Stomach (tissue), 19 donors: ENCODE measurements at places on chromosomes 5 and 9. TPM values are rescaled to one million over a fixed set of nuclear protein-coding genes. Genes with fewer than 3 reads are reported as not detected.
A peak's percentile ranks its signal among the peaks of the same experiment; 100 is the strongest.

GRCh38 chr5:38468202-38468673 is 88.2 kb downstream of the LIFR start:
- no peak overlapping the region for H3K4me3 ChIP-seq
- H3K27me3 ChIP-seq, result peaks cover 6% of the 10 kb centered on the region
- peaks cover 53% of the 10 kb centered on the region for H3K4me1 ChIP-seq
- H3K36me3 ChIP-seq, result no peaks in the 10 kb centered on the region
- H3K27ac ChIP-seq, result no peak overlapping the region
- DNase-seq, result peak; percentile 41

- H3K4me1 ChIP-seq, result no peaks in the 10 kb centered on the region
- H3K4me3 ChIP-seq, result no peak overlapping the region
- DNase-seq, result no peak
- H3K36me3 ChIP-seq, result no peaks in the 10 kb centered on the region
- no peaks in the 10 kb centered on the region for H3K27me3 ChIP-seq
Measured at GRCh38 chr9:89649039-89649691, 44.4 kb downstream of the GADD45G start.

DNA sequence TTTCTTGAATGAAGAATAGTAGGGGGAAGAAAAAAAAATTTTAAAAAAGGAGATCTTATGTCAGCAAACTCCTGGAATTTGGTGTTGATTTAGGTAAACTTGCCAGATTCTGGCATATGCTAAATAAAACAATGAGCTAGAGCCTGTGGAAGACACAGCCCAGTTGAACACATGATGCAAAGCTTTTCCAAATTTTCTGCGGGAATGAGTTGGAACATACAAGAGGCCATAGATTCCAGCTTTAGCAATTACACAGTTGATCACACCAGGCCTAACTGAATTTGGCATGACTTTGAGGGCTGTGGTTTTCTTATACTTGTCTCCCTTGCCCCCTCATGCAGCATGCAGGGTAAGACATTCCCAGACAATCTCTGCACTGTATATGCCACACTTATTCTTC is 297.0 kb downstream of the SH3GL2 start:
- no peaks in the 10 kb centered on the region for H3K27me3 ChIP-seq
- no peaks in the 10 kb centered on the region for H3K4me1 ChIP-seq
- DNase-seq, result no peak
- no peak overlapping the region for H3K27ac ChIP-seq
- H3K36me3 ChIP-seq, result no peaks in the 10 kb centered on the region

The TTC23L gene
- 0.89 TPM for total RNA-seq

The CCNJL gene
- total RNA-seq, result 104 TPM

The FCHO2 gene
- 46.1 TPM for total RNA-seq

The C1QTNF2 gene
- not detected for total RNA-seq

DNA sequence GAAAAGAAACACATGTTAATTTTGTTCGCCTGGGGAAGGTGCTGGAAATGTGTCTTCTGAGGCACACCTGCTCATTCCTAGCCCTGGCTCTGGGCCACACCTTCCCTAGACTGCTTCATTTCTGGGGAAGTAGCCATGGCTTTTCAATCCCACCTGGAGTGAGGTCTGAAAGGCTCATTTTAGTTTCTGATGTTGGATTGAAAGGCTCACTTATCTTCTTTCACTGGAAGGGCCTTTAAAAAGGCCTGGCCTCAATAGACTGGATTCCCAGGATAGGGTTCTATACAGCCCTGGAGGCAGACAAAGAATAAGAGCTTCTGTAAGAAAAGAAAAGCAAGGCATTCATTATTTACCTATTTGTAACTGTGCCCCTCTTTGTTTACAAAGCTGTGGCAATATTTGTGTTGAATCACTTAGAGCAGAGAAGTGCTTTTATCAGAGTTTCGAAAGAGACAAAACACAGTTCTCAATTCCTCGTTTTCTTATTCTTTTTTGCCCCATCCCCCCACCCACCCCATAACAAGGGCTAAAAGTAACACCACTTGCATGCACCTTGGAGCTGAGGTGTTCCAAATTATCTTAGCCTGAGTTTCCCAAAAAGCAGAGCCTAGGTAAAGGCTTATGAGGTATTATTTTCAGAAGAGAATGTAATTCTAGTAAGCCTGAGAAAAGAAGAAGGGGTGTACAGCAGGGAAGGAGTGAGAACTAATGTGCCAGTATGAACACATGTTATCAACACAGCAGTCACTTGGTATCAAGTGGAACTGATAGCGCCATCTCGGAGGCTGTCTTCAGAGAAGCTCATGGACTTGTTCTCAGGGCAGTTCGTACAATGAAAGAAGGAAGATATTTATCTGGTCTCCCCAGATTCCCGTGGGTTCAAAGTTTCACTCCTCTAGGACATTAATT is 413.1 kb downstream of the KCTD16 start:
- H3K27ac ChIP-seq, result no peak overlapping the region
- no peak for DNase-seq
- no peaks in the 10 kb centered on the region for H3K27me3 ChIP-seq
- H3K4me1 ChIP-seq, result no peaks in the 10 kb centered on the region

DNA sequence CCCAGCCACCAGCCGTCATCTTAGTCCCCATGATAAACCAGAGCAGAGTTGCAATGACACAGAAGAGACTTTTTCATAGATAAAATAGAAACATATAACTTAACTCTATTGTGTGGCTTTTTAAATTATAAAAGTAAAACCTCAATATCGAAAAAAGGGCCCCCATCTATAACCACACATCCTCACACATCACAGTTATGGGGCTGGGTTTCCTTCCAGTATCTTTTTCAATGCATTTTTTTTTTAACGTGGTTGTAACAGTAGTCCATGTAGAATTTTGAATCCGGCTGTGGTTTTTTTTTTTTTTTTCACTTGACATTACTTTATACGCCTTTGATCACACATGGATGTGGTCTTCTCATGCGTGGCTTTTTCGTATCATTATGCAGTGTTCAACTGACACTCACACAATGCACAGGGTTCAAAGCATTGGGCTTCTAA is 77.4 kb downstream of the CFAP77 start:
- H3K36me3 ChIP-seq, result no peaks in the 10 kb centered on the region
- DNase-seq, result no peak
- H3K27me3 ChIP-seq, result peaks cover 21% of the 10 kb centered on the region
- no peaks in the 10 kb centered on the region for H3K4me1 ChIP-seq

DNA sequence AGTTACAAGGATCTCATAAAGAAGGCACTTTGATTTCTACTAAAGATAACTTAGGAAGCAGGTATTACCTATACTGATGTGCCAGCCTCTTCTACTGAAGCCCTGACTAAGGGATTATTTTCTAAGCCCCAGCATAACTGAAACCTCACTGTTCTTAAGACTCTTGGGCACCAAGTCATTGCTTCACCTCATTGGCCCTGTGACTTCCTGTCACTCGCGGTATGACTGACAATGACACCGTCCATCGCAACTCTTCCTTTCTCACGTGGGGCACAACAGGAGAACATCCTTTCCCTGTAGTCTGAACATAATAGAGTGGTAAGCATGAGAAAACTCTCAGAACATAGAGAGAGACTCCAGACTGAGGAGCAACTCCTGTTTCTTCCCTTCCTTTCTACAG is 6.4 kb downstream of the OR2V2 start:
- no peak overlapping the region for H3K4me3 ChIP-seq
- no peak for DNase-seq
- no peaks in the 10 kb centered on the region for H3K4me1 ChIP-seq
- no peaks in the 10 kb centered on the region for H3K36me3 ChIP-seq
- H3K27me3 ChIP-seq, result peaks cover 49% of the 10 kb centered on the region

The LMX1B gene
- total RNA-seq, result not detected

The LCN9 gene
- not detected for total RNA-seq

GRCh38 chr5:75460942-75461610 is 50.4 kb downstream of the CERT1 start:
- H3K36me3 ChIP-seq, result peaks cover 5% of the 10 kb centered on the region
- no peak overlapping the region for H3K4me3 ChIP-seq
- DNase-seq, result peak; percentile 30
- peak overlapping the region; percentile 44 for H3K27ac ChIP-seq

GRCh38 chr9:13470836-13471235 is 191.3 kb upstream of the MPDZ start:
- no peaks in the 10 kb centered on the region for H3K4me1 ChIP-seq
- no peak for DNase-seq
- no peaks in the 10 kb centered on the region for H3K36me3 ChIP-seq
- no peak overlapping the region for H3K4me3 ChIP-seq
- no peaks in the 10 kb centered on the region for H3K27me3 ChIP-seq

DNA sequence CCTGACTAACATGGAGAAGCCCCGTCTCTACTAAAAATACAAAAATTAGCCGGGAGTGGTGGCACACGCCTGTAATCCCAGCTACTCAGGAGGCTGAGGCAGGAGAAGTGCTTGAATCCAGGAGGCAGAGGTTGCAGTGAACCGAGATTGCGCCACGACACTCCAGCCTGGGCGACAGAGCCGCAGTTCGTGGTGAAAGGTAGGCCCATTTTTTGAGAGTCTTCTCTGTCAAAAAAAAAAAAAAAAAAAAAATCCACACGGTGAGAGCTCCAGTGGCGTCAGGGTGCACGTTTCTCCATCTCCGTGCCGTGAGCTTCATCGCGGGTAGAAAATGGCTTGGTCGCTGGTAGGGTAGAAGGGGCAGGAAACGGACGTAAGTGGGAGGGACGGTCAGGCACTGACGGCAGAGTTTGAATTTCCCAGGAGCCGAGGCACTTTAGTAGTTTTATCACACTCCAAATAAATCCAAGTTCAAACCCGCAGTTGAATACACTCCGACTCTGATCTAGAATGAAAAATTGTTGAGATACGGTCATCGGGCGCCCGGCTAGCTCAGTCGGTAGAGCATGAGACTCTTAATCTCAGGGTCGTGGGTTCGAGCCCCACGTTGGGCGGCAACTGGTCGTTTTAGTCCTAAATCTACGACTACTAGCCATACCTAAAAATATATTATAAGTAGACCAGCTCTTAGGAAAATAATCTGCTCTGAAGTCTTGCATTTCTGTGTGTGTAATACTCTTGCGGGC is 2.4 kb upstream of the TRIM7 start:
- peak; percentile 76 for DNase-seq
- H3K27ac ChIP-seq, result peak overlapping the region; percentile 75
- H3K4me3 ChIP-seq, result peak overlapping the region; percentile 77
- peaks cover 10% of the 10 kb centered on the region for H3K27me3 ChIP-seq
- peaks cover 55% of the 10 kb centered on the region for H3K4me1 ChIP-seq

The RETREG1 gene
- 50.7 TPM for total RNA-seq

The ERCC8 gene
- 13.9 TPM for total RNA-seq

The DAB2IP gene
- total RNA-seq, result 59.1 TPM

DNA sequence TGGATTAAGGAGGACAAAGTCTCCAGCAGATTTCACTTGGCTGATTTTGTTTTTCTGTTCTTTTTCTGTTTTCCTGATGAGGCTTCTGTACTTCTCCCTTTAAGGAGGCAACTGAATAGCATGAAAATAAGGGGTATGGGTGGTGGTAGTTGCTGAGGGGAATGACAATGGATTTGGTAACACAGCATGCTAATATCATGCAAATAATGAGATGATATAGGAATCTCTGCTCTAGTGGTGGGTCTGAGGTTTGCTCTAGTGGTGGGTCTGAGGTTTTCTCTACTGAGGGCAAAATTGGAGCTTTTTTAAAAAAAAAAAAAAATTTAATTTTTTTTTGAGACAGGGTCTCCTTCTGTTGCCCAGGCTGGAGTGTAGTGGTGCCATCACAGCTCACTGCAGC is 139.7 kb downstream of the C9orf152 start:
- no peak overlapping the region for H3K27ac ChIP-seq
- no peaks in the 10 kb centered on the region for H3K27me3 ChIP-seq
- no peak for DNase-seq
- no peak overlapping the region for H3K4me3 ChIP-seq
- no peaks in the 10 kb centered on the region for H3K36me3 ChIP-seq
- peaks cover 42% of the 10 kb centered on the region for H3K4me1 ChIP-seq

The SLC6A19 gene
- 0.89 TPM for total RNA-seq

DNA sequence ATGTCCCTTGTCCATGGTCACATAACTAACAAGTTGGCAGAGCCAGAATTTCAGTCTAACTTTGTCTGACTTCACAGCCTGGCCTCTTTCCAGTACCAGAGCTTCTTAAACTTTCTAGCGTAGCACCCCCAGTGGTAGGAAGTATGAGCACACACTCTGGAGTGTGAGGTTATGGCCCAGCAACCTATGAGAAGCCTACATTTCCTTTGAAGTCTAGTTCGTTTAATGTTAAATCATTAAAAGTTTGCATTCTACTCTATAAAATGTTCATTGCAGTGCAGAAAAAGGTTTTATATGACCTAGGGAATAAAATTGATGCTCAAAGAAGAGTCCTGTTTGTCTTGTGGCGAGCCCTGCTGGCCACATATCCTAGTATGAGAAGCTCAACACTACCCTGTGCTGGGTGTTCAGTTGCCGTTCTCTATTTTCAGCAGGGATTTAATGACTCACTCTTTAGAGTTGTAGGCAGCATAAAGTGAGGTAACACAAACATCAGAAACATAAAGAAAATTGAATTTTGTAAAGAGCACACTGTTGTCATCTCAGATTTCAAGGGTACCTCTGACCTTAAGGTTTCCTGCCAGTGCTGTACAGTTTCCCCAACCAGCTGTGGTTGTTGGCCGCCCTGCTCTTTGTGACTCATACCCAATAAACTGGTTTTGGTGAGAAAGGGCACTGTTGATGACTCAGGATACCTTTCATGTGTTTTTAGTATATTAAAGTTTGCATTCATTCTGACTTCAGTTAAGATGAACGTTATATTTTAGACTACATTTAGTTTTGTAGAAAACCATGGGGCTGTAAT is 14.3 kb downstream of the MCCC2 start:
- H3K27me3 ChIP-seq, result no peaks in the 10 kb centered on the region
- peak; percentile 54 for DNase-seq

DNA sequence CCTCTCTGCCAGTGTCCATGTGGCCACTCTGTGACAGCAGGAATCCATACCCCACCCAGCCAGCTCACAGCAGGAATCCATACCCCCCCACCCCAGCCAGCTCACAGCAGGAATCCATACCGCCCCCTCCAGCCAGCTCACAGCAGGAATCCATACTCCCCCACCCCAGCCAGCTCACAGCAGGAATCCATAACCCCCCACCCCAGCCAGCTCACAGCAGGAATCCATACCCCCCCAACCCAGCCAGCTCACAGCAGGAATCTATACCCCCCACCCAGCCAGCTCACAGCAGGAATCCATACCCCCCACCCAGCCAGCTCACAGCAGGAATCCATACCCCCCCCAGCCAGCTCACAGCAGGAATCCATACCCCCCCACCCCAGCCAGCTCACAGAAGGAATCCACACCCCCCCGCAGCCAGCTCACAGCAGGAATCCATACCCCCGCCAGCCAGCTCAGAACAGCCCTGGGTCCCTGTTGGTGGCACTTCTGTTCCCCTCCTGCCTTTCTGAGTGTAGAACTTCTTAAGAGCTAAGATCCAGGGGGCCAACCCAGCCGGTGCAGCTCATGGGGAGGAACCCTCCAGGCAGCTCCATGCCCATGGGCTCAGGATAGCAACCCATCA is 8.4 kb upstream of the RXRA start:
- no peaks in the 10 kb centered on the region for H3K36me3 ChIP-seq
- H3K27me3 ChIP-seq, result no peaks in the 10 kb centered on the region
- peaks cover 25% of the 10 kb centered on the region for H3K4me1 ChIP-seq
- no peak overlapping the region for H3K27ac ChIP-seq
- H3K4me3 ChIP-seq, result no peak overlapping the region
- no peak for DNase-seq

The CD180 gene
- total RNA-seq, result 0.37 TPM
